ENCODE measurements at places on chromosomes 7 and 10. TPM values are rescaled to one million over a fixed set of nuclear protein-coding genes. Genes with fewer than 3 reads are reported as not detected.

- no peaks in the 10 kb centered on the region for H3K4me1 ChIP-seq
- DNase-seq: no peak
- H3K27ac ChIP-seq: no peak overlapping the region
- peaks cover 16% of the 10 kb centered on the region for H3K27me3 ChIP-seq
These were observed 135.3 kb downstream of the HECW1 start for GRCh38 chr7:43247757-43248156.

DNA sequence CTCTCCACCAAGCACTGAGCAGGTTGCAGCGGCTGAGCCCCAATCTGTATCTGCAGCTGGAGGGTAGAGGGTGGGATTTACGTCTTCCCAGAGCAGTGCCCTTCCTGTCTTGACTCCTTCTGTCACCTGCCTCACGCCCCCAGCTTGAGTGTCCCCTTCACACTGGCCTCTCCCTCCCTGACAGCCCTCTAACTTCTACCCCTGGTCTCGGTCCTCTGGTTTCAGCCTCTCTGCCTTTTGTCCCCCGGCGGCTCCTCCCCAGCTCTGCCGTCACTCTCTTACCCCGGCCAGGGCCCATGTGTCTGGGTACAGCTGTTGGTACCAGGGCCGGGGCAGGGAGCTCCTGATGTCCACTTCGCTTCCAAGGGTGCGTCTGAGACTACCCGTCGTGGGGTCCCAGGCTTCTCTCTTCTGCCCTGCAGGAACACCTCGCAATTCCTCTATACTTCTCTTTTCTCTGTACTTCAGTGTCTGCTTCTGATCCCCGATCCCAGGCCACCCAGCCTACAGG is 654 bp downstream of the MUC3A start:
- peaks cover 54% of the 10 kb centered on the region for H3K27me3 ChIP-seq
- no peak for DNase-seq
- H3K4me1 ChIP-seq: peaks cover 3% of the 10 kb centered on the region
- H3K4me3 ChIP-seq: no peak overlapping the region
- H3K27ac ChIP-seq: no peak overlapping the region
- no peaks in the 10 kb centered on the region for H3K36me3 ChIP-seq

- no peak for DNase-seq
- no peaks in the 10 kb centered on the region for H3K27me3 ChIP-seq
- no peaks in the 10 kb centered on the region for H3K36me3 ChIP-seq
- no peak overlapping the region for H3K27ac ChIP-seq
These were observed 171.5 kb downstream of the AKR1D1 start for GRCh38 chr7:138247568-138248333.

GRCh38 chr7:138388673-138389491 is 71.2 kb upstream of the TRIM24 start:
- no peaks in the 10 kb centered on the region for H3K4me1 ChIP-seq
- no peak overlapping the region for H3K4me3 ChIP-seq
- no peaks in the 10 kb centered on the region for H3K36me3 ChIP-seq
- no peak overlapping the region for H3K27ac ChIP-seq

- H3K27ac ChIP-seq: no peak overlapping the region
- DNase-seq: no peak
- H3K4me3 ChIP-seq: no peak overlapping the region
These were observed 32.4 kb downstream of the SPDYE6 start for GRCh38 chr7:102323914-102324195.

DNA sequence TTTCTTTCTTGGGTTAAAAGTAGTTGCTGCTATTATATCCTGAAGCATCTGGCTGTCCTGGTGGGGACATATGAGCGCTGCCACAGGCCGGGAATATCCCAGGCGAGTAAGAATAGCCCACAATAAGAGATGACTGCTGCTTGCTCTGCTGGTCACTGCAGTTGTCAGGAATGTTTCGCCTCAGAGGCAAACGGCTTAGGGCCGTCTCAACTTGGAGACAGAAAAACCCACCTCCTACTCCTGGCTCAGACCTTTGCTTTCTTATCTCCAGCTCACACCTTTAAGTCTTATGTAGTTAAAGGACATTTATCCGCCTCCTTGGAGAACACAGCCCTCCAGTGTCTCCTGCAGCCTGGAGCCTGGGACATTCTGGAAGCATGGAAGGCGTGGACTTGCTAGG is at the start of gene GJD4:
GJD4 (plus strand) TSS at position 151 of the 400 bp plus-strand sequence; CDS start at position 378, 227 bp downstream.
- no peak within 1 kb of the TSS for H3K4me3 ChIP-seq
- H3K36me3 ChIP-seq: no peaks in the 10 kb centered on the region
- H3K4me1 ChIP-seq: no peaks in the 10 kb centered on the region
- H3K27ac ChIP-seq: no peak within 1 kb of the TSS
- no peak for DNase-seq

CCL24 gene
- total RNA-seq: not detected

UCN3 gene
- total RNA-seq: not detected

CRHR2 gene
- not detected for total RNA-seq

NDUFB8 gene
- 170 TPM for total RNA-seq

MCM10 gene
- total RNA-seq: 0.82 TPM
